Umbilical cord (tissue), 2 donors: ENCODE measurements at places on chromosomes 7 and 10. TPM values are rescaled to one million over a fixed set of nuclear protein-coding genes. Genes with fewer than 3 reads are reported as not detected.

DNA sequence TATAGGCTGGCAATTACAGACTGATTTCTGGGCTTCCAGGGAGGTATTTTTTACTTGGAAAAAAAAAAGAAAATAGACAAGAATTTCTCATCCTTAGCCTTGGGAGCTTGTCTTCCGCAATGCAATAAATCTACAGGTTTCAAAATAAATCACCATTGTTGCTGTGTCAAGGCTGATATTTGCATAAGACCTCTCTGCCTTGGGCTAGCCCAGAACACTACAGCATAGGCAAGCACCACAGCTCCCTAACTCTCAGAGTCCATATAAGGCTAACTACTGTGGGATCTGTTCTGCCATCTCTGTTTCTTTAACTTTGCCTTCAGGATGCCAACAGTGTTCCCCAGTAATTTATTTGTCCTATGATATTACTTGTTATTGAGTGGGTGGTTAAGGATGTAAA is 64.4 kb downstream of the ZWINT start:
- DNase-seq: no peak

NUTM2E gene
- total RNA-seq: 1.4 TPM

- DNase-seq: no peak
Observed at GRCh38 chr10:129364949-129365348, 102.1 kb upstream of the MGMT start.

OR2A42 gene
- 0.48 TPM for total RNA-seq

GRCh38 chr10:393787-394438 is 258.7 kb downstream of the ZMYND11 start:
- DNase-seq: no peak

MRLN gene
- total RNA-seq: 16.9 TPM

GRCh38 chr7:43385309-43385680 is 197.6 kb upstream of the STK17A start:
- DNase-seq: no peak

- DNase-seq: no peak
Observed at GRCh38 chr7:43302211-43302711, 189.8 kb downstream of the HECW1 start.

- DNase-seq: no peak
Observed at GRCh38 chr10:129259128-129259815, 207.8 kb upstream of the MGMT start.

WASHC2C gene
- 15.4 TPM for total RNA-seq

DNA sequence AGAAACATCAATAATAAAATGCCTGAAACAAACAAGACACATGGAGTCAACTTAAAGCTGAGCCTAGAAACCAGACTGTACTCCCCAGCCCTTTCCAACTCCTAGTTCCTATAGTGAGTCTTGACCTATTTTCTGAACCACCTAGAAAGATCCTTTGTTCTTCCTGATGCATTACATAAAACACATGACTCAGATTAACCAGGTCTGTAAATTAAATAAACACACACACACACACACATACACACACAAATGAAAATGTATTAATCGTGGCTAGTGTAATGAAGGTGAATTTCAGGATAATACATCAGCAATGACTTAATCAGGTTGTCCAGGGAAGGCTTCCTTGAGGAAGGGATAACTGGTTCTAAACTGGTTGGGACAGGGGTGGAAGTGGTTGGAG is 104.7 kb downstream of the ST8SIA6 start:
- no peak for DNase-seq

DNA sequence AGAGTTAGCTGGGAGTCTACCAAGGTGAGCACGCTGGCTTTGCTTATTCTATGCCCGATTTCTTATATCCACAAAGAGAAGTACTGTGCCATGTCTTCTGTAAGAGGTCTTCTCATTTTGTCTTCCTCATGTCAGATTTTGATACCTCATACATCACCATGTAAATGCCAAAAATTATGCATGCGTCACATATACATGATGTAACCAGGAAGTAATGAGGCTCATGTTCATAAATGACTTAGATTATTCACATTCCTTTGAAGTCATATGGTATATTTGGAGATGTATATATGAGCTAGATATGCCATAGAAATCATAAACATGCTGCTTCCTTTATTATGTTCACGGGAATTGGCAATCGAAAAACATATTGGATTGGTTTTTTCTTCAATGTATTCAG is 97.7 kb upstream of the CELF2 start:
- no peak for DNase-seq

GRCh38 chr10:109403551-109403950 is 519.8 kb downstream of the XPNPEP1 start:
- DNase-seq: no peak

CHST3 gene
- total RNA-seq: 30.8 TPM

DNA sequence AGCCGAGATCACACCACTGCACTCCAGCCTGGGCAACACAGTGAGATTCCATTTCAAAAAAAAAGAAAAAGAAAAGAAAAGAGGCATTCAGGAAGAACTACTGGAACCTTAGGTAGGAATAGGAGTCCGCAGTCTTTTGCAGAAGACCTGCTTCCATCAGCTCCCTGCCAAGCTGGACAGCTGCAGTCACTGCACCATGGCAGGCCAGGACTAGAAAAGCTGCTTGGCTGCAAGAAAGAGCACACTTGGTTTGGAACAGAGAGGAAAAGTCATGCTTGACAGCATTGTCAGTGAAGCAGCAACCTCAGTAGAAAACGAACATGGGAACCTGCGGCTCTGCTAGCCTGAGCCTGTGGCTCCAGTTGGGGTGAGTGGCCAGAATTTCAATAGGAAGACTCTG is 104.3 kb downstream of the MARCHF5 start:
- no peak for DNase-seq

DNA sequence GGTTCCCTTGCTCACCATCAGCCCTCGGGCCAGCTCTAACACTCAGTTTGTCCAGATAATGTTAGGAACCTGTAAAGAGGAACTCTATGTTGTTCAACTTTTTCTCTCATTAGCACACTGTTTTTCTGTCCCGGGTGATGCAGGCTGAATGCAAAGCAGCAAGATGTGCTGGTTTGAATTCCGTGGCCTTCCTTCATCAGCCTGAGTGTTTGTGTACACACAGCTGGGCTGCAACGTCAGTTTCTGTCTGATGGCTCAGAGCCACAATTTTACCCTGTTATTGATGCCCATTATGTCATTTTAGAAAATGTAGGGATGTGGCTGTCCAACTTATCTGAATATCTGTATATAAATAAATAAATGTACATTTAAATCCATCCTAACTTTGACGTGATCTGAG is 152.0 kb downstream of the PLPP4 start:
- DNase-seq: no peak

ATRNL1 gene
- 222 TPM for total RNA-seq

DNA sequence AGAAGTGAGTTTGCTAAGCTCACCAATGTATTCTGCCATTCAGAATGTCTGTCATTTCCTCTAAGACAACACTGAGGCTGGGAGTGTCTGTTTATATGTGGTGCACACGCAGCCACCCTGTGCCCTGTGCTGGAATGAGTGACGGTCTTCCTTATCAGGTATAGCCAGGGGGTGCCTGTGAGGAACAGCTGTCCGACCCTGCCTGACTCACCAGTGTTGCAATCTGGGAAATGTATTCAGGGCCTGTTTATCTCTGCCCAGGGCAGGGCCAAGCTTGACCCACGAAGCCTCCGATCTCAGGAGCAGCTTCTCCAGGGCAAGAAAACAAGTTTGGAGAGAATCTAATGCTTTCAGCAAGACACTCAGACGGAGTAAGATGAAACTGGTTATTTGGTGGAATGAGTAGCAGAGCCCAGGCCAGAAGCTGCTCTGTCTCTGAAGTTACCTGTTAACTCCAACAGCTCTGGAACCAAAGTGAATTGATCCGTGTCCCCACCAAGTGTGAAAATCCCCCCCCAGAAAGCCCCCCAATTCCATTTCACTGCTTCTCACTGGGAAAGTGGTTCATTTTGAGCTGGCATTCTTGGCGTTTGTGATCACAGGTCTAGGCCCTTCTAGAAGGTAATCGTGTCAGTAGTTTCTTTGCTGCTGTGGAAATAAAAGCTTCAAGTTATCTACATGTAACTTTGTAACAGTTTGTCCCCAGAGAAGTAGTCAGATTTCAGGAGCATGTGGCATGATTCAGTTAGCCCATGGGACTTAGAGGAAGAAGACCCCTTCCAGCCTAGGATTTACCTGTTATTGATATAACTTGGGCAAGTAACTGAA is 6.1 kb upstream of the UBE2H start:
- DNase-seq: peak; percentile 83

MUC3A gene
- total RNA-seq: 2.2 TPM

- no peak for DNase-seq
Observed at GRCh38 chr10:110483633-110484032, 14.1 kb upstream of the DUSP5 start.

DNA sequence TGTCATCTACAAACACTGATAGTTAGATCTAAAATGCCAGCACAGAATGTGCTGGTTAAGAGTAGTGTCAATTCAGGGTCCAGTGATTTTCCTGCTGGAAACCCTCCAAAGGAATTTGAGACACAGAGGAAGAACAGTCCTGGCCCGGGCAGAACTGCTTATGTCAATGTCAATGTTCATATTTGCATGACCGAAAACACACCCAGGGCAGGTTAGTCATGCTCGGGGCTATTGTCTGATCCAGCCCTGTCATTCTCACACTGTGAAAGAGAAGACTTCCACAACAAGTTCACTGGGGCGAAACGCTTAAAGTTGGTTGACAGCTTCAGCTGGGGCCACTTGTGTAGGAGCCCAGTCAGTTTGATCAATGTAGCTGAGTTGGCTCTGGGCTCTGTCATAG is 139.3 kb downstream of the C1GALT1 start:
- peak; percentile 23 for DNase-seq

- no peak for DNase-seq
Observed at GRCh38 chr10:100693821-100694220, 51.6 kb upstream of the PAX2 start.

GRCh38 chr7:17991866-17992648 is 35.6 kb downstream of the PRPS1L1 start:
- DNase-seq: no peak

SPDYE6 gene
- total RNA-seq: not detected

- peak; percentile 95 for DNase-seq
Observed at GRCh38 chr7:128455543-128456254, at the start of gene HILPDA. Gene HILPDA (plus strand): TSS chr7:128455878. CDS start chr7:128457269, 1,391 bp downstream.

DNA sequence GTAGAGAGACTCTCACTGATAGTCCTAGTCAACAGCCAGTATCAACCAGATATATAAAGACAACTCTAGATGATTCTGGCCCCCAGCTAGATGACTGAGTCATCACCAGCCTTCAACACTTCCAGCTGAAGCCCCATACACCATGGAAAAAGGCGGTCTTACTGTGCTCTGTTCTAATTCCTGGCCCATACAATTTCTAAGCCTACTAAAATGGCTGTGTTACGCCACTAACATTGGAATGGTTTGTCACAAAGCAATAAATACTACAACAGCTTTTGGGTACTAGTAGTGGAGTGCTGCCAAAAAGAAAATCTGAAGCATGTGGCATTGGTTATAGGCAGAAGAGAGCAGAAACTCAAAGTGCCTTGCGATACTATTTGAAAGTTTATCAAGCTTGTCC is 13.0 kb upstream of the TES start:
- DNase-seq: no peak

DNA sequence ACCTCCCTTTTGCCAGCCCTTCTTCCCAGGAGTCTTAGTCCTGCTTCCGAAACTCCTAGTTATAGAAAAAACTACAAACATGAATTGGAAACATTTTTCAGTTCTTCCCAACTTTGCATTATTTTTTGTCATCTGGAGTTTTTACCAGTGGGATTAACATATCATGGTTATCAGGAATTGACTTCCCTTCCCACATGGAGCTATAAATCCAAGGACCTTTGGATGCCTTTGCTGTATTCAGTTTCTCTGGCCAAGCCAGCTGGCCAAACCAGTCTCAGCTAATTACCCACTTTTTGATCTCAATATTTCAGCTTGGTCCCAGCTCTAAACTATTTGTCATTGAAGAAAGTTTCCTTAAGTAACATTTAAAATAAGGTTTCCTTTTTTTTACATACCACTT is 570.6 kb downstream of the SORCS1 start:
- DNase-seq: no peak

GRCh38 chr10:70292004-70292403 is 8.2 kb upstream of the NPFFR1 start:
- no peak for DNase-seq

DNA sequence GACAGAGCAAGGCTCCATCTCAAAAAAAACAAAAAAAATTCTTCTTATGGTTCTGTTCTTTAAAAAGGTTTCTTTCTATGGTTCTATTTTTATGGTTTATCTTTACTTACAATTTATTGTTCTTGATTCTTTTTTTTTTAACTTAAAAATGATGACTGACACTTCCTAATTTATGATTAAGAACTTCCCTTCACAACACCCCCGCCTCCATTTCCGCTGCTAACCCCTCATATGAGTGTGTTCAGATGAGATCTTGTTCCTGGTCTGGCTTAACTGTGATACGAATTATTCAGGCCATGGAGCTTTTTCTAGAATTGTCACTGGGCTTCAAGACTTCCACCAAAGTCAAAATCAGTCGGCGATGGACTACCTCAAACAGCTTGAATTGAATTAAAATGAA is 33.9 kb downstream of the PTER start:
- no peak for DNase-seq

- no peak for DNase-seq
Observed at GRCh38 chr7:21099955-21100354, 313.3 kb upstream of the SP8 start.
